AG09319 (cell line): ENCODE measurements at places on chromosomes 16 and 17.

DNA sequence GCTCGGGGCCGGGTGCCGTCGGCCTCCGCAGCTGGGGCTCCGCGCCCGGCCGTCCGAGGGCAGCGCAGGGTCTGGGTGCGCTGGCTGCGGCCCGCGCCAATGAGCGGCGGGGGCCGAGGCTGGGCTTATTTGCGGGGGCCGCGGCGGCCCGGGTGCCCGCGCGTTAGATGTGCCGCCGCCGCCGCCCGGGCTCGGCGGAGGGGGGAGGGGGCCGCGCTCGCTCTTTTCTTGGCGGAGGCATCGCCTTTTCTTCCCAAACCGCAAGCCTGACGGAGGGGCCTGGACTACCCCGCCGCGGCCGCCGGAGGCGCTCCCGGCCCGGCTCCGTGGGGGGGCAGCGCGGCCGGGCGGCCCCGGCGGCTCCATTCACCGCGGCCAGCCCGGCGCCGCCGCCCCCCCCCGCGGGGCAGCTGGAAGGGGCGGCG is at the start of gene NOTUM:
Gene NOTUM (minus strand): TSS at position 101 of the 425 bp plus-strand sequence. CDS start 278 bp downstream, outside the sequence.
- DNase-seq = no peak

- DNase-seq = no peak
Observed at GRCh38 chr16:53681354-53681753, 22.3 kb downstream of the RPGRIP1L start.

GRCh38 chr16:88854306-88855111 is 2.2 kb downstream of the GALNS start:
- no peak for DNase-seq

DNA sequence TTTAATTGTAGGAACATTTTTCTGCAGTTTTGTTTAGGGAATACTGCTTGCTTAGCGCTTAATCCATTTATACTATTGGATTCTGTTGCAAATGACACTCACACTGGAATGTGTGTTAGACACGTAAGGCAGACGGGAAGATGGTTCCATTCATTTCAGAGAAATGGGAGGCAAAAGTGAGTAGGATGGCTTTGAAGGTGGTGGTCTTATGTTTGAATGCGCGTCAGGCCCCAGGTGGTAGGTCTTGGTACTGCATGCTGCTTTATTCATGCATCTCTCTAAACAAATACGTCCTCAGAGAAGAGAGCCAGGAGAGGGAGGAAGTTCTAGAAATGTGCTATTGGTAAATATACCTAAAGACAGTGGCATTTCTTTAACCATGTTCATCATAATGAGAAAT is 997.6 kb upstream of the RBFOX1 start:
- no peak for DNase-seq
